ENCODE measurements at places on chromosomes 6 and 20.

DNA sequence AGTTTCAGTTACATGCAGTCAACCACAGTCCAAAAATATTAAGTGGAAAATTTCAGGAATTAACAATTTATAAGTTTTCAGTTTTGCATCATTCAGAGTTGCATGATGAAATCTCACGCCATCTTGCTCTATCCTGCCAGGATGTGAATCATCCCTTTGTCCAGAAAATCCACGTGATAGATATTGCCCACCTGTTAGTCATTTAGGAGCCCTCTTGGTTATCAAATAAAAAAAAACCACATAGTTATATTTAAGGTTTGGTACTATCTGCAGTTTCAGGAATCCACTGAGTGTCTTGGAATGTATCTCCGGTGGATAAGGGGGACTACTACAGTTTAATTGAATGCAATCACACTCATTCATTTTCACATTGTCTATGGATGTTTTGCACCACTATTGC, 1249.0 kb upstream of the CITED2 start:
- DNase-seq: peak; percentile 23

GRCh38 chr6:27617700-27618689, 145.1 kb upstream of the ZNF184 start:
- DNase-seq: peak; percentile 30

DNA sequence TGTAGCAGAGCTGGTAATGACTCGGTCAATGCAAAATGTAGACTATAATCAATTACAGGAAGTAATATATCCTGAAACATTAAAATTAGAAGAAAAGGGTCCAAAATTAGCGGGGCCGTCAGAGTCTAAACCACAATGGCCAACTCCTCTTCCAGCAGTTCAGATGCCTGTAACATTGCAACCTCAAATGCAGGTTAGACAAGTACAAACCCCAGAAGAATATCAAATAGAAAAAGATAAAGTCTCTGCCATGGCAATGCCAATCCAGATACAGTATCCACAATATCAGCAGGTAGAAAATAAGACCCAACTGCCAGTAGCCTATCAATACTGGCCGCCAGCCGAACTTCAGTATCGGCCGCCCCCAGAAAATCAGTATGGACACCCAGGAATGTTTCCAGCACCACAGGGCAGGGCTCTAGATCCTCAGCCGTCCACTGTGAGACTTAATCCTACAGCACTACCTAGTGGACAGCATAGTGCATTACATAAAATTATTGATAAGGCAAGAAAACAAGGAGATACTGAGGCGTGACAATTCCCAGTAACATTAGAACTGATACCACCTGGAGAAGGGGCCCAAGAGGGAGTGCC, 158.4 kb downstream of the GPX5 start:
- DNase-seq: peak; percentile 39

DNA sequence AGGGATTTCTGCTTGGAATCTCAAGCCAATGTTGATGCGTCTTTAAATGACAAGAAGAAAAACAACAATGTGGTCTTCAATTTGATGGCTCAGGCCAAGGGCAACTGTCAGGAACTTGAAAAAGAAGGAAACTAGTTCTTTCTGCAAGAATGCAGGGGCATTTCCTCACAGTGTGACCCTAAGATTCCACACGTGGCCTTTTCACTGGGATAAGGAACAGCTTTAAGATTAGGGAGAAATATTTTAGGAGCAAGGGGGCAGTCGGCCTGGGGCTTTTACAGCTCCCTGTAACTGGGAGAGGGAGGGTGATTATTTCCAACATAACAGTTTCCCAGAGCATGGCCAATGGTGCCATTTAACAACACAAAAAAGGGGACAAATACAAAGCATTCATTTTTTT, 39.4 kb upstream of the MRPS10 start:
- no peak for DNase-seq

GRCh38 chr6:113684382-113684901, 172.7 kb upstream of the MARCKS start:
- no peak for DNase-seq

- DNase-seq: no peak
Measured at GRCh38 chr20:43238833-43239232, 49.1 kb upstream of the PTPRT start.

DNA sequence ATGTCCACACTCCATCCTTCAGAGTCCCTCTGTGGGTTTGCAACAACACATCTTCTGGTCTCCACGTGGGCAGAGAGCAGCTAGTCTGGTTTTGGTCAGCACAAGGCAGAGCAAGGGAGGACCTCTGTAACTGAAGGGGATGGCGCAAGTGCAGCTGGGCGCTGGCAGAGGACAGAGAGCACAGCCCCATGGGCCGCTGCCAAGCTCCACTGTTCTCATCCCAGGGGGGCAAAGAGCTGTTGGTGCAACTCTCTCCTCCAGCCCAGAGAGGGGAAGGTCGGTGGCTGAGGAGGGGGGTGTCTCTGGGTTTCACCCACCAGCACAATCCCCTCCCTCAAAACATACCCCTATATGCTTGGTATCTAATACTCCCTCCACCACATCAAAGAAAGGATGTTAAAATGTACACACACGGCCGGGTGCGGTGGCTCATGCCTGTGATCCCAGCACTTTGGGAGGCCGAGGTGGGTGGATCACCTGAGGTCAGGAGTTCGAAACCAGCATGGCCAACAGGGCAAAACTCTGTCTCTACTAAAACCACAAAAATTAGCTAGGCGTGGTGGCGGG, 9.1 kb downstream of the ATP9A start:
- DNase-seq: no peak

DNA sequence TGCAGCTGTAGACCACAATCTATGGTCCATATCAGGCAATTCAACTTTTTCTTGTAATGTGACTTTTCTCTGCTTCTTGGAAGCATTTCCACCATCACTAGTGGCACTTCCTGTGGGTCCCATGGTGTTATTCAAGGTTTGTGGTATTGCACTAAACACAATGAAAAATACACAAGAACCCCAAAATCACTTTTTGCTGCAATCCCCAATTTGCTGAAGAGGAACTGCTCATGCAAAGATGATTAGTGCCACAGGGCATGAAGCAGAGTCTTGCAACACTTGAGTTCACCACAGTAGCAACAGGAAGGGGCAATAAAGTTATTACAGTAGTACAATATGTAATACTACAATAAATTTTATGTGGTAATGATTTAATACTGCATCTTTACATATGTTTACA, 16.8 kb upstream of the TAAR1 start:
- no peak for DNase-seq

- no peak for DNase-seq
Measured at GRCh38 chr20:47346172-47346571, 10.3 kb downstream of the ZMYND8 start.

- no peak for DNase-seq
Measured at GRCh38 chr20:47293631-47294030, 62.9 kb downstream of the ZMYND8 start.

- no peak for DNase-seq
Measured at GRCh38 chr6:161198783-161199460, 74.9 kb downstream of the AGPAT4 start.

GRCh38 chr6:107419733-107420132, 39.6 kb downstream of the PDSS2 start:
- DNase-seq: no peak

DNA sequence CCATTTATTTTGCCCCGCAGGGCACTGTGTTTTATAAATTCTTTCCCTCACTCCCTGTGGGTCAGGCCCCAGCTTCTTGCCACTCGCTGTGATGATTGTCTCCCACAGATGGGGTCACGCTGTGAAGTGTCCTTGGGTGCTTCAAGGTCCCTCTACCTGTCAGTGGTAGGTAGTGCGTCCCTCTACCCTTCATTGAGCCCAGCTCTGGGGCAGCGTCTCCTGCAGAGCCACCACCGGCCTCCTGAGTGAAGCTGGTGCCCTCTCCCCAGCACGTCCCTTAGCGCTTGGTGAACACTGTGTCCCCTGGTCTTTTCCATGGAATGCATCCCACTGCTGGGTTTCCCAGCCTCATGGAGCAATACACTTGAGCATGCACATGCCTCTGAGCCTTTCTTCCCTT, 108.2 kb downstream of the NRN1 start:
- DNase-seq: no peak

DNA sequence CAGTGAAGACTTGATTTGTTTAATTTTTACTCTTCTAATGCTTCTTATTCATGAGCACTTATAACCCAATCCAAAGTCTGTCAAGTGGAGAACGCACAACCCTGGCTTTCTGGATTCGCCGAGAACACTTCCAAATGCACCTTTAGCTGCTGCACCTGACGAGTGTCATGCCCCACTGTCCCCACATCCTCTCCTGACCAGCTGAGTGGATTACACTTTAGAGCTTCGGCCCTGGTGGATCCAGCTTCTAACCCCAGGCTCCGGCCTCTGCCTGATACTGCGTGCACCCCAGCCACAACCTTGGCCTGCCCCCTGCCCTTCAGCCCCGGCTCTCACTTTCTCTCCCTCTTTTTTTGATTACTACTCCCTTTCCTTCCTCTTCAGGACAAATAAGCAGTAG, 258.8 kb downstream of the TMEM242 start:
- no peak for DNase-seq

DNA sequence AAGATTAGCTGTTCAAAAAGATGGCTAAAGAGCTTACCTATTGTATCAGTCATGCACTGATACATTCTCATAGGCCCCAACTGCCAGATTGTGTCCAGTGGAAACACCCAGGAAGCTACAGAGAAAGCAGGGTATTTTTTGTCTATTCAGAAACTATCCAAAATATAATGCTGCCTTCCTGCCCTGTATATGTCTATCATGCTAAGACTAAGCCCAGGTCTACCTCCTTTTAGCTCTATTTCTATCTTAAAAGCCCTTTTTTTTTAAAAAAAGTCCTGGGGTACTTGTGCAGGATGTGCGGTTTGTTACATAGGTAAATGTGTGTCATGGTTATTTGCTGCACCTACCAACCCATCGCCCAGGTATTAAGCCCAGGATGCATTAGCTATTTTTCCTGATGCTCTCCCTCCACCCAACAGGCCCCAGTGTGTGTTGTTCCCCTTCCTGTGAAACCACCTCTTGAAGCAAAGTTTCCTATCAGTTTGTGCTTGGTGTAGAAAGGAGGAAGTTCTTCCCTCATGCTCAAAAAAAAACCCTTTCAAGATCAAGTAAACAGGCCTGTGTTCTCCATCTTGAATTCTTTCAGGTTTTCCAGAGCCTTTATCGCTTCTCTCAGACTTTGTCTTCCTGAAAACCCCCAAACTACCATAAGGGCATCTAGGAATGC, 514 bp downstream of the DEFB129 start:
- DNase-seq: no peak

- DNase-seq: no peak
Measured at GRCh38 chr6:11730641-11731040, 48.0 kb downstream of the ADTRP start.

DNA sequence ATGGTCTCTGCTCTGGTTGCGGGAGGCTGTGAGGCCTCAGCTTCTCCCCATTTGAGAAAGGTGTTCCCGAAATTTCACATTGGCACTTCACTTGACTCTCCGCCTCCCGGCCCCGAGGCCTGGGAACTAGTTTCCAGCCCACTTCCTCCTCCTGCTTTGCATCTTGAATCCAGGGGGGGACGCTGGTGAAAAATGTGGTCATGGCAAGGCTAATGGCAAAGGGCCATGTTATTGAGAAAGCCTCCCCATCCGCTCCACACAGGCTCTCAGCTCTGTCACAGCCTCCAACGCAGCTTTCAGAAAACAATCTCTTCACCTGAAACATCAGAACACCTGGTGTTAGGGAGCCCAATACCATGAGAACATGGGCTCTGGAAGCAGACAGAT, 5.6 kb downstream of the PLAGL2 start:
- DNase-seq: no peak

DNA sequence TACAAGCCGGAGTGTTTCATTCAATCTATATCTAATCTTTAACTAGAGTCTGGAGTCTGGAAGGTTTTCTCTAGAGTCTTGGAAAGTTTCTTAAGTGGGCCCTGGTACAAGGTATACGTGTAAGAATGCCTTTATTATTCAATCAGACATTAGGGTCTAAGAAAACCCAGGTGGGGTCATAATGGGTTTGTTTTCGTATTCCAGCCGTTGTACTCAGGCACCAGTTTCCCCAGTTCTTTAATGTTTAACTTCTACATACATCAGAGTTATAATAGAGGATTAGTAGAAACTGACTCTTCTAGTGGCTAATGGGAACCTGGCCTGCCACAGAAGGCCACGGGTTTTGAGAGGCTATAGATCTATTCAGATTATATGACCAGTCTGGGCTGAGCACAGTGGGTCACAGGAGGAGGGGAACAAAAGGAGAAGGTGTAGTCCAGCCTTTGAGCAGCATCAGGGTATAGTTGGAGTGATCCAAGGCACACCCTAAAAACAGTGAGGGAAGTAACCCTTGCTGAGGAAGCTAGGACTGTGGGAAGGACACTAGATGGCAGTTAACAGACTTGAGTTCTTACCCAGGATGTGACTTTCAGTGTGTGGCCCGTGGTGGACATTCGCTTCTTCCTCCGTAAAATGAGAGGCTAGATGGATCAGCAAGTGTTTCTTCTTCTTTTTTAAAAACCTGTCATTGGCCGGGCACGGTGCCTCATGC, 15.5 kb downstream of the FAM83B start:
- DNase-seq: no peak

- peak; percentile 37 for DNase-seq
Measured at GRCh38 chr20:46928580-46929132, 34.0 kb downstream of the EYA2 start.

DNA sequence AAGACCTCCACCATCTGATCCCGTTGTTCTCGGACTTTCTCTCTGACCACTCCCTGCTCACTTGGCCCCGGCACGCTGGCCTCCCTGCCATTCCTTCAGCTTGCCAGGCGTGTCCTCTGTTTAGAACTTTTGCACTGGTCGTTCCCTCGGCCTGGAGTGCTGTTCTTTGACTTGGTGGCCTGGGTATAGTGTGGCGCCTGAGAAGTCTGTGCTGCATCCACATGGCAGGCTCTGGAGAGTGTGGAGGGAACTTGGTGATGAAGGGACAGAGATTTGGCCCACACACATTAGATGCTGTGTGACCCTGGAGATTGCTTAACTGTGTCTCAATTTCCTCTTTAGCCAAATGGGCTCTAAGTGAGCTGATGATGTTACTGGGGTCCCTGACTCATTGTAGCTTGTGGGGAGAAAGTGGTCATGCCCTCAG, 13.0 kb upstream of the TGM2 start:
- DNase-seq: no peak

- no peak for DNase-seq
Measured at GRCh38 chr6:169163411-169163901, 90.2 kb downstream of the THBS2 start.

GRCh38 chr20:20317621-20318364, 50.1 kb upstream of the INSM1 start:
- DNase-seq: no peak

GRCh38 chr6:154596009-154596408, 85.5 kb upstream of the CNKSR3 start:
- no peak for DNase-seq

GRCh38 chr6:117906507-117906957, 532 bp upstream of the SLC35F1 start:
- no peak for DNase-seq

DNA sequence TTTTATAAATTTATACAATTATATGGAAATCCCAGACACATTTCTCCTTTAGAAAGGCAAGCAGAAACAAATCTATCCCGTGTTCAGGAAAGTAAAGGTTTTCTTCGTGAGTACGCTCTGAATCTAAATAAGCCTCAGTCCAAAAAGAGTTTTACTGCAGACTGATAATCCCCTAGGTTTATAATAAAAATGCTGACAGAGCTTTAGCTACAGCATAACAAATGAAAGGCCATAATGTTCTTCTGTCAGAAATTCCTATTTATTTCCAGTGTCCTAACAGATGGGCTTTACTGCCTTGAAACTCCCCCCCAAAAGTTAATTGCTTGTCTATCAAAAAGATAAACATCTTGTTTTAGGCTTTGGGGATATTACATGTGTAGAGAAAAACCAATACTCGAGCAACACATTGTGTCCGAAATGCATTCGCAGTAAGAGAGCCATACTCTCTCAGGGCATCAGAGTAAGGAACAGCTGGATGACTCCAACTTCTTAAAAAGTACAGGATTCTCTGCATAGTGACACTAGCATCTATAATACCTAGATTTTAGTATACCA, 109.0 kb downstream of the PRKN start:
- no peak for DNase-seq
